SJSA1 (cell line): ENCODE measurements at places on chromosomes 7 and 10.
A peak's percentile ranks its signal among the peaks of the same experiment; 100 is the strongest.

DNA sequence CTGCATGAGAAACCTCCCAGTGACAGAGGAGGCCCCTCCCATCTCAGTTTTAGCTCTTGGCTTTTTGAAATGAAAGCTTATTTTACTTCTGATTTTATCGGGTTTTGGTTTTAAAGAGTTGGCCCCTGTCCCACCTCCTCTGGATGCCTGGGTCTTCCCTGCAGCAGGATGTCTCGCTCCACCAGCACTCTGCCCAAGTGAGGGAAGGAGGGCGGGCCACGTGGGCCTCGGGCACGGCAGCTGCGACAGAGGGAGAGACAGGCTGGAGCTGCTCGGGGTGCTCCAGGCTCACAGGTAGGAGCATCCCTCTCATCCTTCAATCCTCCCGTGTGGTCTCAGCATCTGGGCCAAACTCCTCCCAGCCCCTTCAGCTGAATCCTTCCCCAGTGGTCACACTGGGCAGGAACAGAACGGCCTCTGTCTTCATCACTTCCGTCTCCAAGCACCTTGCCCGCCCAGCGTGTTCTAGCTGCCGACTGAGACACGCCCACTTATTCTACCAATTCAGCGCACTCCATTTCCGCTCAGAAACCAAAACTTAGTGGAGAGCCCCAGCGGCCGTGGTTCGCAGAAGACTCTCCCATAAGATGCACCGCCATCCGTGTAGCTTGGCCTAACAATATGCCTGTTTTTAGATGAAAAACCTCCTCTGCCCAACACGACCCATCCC, 222.9 kb downstream of the GLRX3 start:
- DNase-seq = no peak

DNA sequence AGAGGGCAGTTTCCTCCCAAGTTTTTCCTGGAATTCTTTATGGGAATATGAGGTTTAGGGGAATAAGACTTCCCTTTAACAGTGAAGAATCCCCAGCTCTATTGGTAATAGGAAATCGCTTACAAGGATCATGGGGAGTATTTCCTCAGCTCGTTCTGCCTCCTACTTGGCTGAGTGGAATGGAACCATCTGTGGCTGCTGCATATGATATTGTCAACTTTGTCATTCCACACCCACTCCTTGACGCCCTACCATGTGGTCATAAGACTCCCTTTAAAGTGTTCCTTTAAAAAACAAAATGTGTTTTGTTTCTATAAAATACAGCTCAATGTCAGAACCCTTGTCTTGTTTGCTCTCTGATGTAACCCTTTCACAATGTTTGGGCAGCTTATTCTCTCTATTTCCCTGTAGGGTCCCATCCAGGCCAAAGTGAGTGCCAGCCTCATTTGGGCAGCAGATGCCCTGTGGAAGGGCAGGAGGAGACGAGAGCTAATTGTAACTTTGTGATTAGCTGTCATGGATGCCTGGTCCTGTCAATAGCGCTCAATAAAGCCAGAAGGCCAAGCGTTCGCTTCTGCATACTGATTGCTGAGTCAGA, 33.8 kb upstream of the ATRNL1 start:
- DNase-seq = no peak

DNA sequence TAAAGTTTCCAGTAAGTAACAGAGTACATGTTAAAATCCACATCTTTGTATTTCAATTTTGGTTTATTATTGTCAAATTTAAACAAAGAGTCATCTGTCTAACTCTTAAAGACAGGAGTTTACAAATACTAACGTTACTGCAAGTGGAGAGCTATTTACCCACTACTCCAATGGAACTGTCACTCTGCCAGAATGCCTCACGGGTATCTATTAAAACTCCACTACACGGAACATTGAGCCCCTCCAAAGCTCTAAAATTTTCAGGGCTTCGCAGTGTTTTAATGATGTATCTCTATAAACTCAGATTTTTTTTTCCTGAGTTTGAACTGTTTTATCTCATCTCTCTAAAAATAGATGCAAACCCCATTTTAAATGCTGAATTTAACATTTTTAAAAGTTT, 388.7 kb upstream of the SEMA3A start:
- no peak for DNase-seq

GRCh38 chr7:78234634-78235033, 436.1 kb downstream of the PHTF2 start:
- DNase-seq = no peak

- DNase-seq = no peak
Measured at GRCh38 chr10:123287594-123288247, 133.5 kb downstream of the BUB3 start.

DNA sequence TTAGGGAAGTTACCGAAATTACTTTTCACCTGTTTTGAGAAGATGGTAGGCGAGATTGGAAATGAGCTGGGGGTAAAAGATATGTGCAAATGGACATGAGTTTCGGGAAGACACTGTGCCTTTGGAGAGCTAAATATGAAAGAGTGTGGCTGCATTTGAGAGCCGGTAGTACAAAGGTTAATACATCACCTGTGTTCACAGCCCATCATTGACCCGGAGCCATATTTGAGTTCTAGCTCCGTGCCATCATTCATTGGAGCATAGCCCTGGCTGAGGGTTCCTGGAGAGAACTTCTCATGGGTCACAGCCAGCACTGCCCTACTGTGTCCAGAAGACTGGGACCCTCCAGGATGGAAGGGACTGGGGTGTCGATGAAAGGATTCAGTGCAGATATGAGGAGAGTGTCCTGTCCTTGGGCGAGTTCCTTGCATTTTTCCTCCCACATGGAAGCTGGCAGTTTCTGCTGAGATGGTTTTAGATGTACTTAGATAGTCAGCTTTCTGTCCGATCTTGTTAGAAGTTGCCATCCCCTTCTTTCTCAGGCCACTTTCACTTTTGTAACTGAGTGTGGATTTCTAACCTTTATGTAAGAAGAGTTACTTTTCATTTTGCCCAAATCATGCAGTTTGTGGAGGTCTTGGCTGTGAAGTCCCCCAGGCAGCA, 138.8 kb downstream of the JCAD start:
- no peak for DNase-seq

GRCh38 chr7:29457141-29457561, 106.5 kb upstream of the PRR15 start:
- DNase-seq = peak; percentile 19

- peak; percentile 39 for DNase-seq
Measured at GRCh38 chr7:102291056-102291915, 4.6 kb downstream of the SH2B2 start.

GRCh38 chr7:113784956-113785355, 133.9 kb downstream of the PPP1R3A start:
- DNase-seq = no peak

DNA sequence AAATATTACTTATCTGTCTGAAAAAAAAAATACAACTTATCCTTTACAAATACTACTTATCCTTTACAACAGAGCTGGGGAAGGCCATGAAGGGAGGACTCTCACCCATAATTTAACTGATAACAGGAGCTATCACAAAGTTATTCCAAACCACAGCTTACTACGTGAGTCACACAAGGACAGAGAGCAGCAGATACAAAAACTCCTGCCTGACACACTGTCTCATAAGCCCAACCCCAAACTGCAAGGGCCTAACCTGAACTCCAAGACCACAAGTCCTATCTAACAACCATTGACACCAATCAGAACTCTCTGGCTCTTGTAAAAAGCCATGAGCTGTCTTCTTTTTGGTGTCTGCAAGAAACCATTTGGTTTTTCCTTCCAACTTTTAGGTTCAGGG, 28.5 kb upstream of the CXCL12 start:
- DNase-seq = no peak

DNA sequence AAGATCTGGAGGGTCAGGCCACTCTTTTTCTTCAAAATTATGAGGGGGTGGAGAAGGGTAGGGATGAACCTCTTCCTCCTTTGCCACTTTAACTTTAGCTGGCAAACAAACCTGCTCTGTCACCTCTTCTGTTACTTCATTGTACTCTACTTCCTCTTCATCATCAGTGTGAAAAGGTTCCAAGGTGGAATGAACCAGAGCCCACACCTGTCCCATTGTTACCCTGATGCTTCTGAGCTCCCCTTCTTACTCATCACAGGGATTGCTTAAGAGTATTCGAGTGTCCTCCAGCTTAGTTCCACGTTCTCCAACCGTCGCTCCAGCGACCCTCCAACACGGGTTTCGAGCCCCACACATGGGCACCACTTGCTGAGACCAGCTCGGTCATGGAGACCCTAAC, 5.2 kb downstream of the MRPS24 start:
- no peak for DNase-seq

DNA sequence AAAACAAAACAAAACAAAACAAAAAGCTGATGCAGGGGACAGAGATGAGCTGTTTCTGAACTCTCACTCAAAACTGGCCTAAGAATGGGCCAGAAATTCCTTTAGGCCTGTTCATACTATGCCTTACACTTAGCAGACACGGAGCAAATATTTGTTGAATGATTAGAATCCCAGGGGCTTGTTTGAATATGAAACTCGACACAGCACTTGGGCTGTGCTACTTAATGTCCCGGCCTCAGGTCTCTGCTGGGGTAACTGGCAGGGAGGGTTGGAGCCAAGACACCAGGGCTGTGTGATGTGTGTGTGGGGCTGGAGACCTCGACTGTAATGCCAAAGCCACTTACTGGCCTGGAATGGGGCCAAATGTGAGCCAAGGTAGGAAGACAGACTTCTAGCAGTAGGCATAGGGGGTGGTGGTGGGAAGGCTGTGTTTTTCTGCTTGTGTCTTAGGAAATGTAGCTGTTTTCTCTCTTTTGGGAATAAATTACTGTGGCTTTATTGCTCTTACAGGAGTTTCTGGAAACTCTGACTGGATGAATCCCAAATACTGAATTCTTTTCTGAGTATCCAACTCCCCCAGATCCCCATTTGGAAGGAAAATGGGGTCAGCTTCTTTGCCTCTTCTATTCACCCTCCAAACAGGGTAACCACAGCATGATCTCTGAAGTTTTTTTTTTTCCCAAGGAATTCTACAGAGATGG, 66.7 kb downstream of the EMX2 start:
- DNase-seq = peak; percentile 63

- DNase-seq = peak; percentile 24
Measured at GRCh38 chr10:670038-670437, 19.4 kb downstream of the DIP2C start.

- DNase-seq = no peak
Measured at GRCh38 chr7:42070068-42070467, 166.9 kb downstream of the GLI3 start.

DNA sequence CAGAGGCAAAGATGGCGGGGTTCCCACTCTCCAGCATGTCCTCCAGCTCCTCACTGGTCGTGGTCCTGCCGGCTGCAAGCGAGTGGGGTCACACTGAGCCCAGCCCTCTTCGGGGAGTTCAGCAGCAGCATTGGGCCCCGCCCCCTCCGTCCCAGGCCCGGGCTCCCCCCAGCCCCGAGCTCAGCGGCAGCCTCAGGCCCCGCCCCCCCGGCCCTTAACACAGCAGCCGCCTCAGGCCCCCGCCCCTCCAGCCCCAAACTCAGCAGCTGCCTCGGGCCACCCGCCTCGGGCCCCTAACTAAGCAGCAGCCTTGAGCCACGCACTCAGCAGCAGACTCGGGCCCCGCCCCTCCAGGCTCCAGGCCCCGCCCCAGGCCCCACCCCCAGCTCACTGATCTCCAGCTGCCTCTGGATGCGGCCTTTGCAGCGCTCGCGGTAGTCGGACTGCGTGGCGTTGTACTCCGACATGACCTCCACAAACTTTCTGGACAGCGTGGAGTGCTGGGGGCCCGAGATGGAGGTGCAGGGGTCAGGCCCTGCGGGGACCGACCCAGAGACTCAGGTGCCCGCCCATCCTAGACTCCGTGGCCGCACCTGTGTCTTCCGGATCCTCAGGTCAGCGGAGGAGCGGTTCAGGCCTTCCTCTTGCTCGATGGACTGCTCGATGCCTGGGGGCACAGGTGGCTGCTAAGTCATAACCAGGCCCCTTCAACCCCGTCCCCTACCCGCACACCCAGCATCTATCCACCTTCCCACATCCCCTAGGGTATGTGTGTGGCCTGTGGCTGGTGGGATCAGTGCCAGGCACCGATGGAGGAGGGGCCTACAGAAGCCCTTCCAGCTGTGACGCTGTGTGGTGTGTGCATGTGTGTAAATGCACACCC, 15.5 kb downstream of the STX1A start:
- DNase-seq = no peak

DNA sequence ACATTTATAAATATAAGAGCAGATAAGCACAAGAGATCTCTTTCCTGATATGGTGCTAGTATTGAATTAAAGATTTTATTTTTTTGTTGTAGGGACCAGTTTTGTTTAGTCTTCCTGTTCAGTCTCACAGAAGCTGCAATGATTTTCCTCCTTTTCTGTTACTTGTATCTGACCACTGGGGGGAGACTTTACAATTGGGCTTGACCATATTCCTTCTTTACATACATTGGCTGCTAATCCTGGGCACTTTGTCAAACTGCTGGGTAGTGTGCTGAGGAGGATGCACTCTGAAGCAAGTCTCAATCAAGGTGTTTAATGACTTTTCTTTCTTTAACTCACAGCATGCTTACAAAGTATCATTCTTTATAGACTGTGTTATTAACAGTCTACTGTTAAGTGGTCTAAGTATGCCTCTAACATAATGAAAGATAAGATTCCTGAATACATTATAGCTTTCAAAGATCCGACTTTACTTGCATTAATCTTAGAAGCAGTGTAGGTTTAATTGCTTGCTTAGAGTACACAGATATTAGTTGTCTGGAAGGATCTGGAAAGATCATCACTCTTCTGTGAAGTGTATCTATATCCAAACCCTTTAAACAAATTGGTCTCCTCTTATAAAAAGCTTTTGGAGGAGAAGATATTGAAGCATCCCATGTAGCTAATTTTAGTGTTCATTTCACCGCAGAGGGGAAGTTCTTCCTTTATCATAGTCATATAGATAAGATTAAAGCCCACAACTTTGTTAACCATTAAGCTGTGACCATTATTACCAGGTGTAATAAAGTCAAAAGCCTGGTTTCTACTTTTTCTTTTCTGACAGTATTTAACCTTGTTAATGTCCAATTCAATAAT, 3.1 kb downstream of the PALS2 start:
- peak; percentile 23 for DNase-seq

GRCh38 chr7:108736221-108736891, 166.7 kb downstream of the DNAJB9 start:
- DNase-seq = no peak

GRCh38 chr10:113129117-113129516, 179.1 kb downstream of the TCF7L2 start:
- DNase-seq = no peak

GRCh38 chr7:78953090-78953489, 500.4 kb downstream of the MAGI2 start:
- no peak for DNase-seq

DNA sequence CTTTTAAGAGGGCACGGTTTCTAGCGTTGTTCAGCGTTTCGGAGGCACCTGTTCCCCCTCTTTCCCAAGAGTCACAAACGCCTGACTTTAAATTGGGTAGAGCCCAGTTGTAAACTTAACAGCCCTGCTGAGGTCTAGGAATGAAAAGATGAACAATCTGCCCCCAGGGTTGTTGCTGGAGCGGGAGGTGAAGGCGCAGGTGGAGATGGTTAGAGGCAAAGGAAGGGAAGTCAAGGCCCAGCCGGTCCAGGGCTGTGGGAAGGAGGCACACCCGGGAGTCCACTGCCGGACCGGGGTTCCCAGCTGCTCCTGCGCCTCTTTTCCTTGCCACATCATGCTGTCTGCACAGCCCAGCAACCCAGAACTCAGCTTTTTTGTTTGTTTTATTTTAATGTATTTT, 770 bp downstream of the PRXL2A start:
- DNase-seq = no peak

- no peak for DNase-seq
Measured at GRCh38 chr10:97050205-97050745, 135.5 kb downstream of the SLIT1 start.

GRCh38 chr10:7054915-7055314, 355.9 kb downstream of the SFMBT2 start:
- no peak for DNase-seq

- DNase-seq = peak; percentile 97
Measured at GRCh38 chr10:29140991-29141390, 147.9 kb upstream of the LYZL1 start.
